Caco-2 (cell line): ENCODE measurements at places on chromosomes 6 and 20. TPM values are rescaled to one million over a fixed set of nuclear protein-coding genes. Genes with fewer than 3 reads are reported as not detected.
A peak's percentile ranks its signal among the peaks of the same experiment; 100 is the strongest.

GRCh38 chr6:18551228-18551627 lies 164.1 kb downstream of the RNF144B start:
- no peaks in the 10 kb centered on the region for H3K27me3 ChIP-seq
- no peak overlapping the region for H3K4me3 ChIP-seq
- no peak for DNase-seq
- no peaks in the 10 kb centered on the region for H3K4me1 ChIP-seq
- no peak overlapping the region for H3K27ac ChIP-seq

The CBFA2T2 gene
- 30.6 and 33.3 TPM in 2 replicates for total RNA-seq

- H3K27ac ChIP-seq, result no peak overlapping the region
- no peak overlapping the region for H3K4me3 ChIP-seq
- peaks cover 1% of the 10 kb centered on the region for H3K27me3 ChIP-seq
- peak; percentile 54 for DNase-seq
These were observed 42.8 kb downstream of the HLA-DPB1 start for GRCh38 chr6:33118525-33119123.

GRCh38 chr20:17969884-17970409 lies 1.1 kb downstream of the MGME1 start:
- no peaks in the 10 kb centered on the region; the same call in 1 of the 2 replicates for H3K36me3 ChIP-seq
- DNase-seq, result peak; percentile 31
- peak overlapping the region; percentile 72 for H3K4me3 ChIP-seq

DNA sequence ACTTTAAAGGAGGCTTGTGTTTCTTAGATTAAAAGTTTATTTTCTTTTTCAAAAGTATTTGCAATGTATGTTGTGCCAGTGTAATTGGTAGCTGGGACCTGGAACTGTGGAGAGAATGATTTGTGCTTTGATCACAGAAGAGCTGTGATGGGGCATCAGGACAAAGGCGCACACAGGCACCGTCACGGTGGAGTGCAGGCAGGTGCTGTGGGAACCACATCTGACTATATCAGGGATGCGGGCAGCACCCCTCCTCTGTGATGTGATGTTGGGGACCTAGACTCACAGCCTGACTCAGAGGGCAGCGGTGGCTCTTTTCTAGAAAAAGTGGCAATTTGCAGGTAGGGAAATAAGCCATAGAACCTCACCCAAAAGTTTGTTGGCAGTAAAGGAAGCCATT lies 34.5 kb downstream of the SYTL3 start:
- H3K27me3 ChIP-seq, result no peaks in the 10 kb centered on the region
- no peak overlapping the region for H3K4me3 ChIP-seq
- H3K4me1 ChIP-seq, result no peaks in the 10 kb centered on the region
- no peaks in the 10 kb centered on the region for H3K36me3 ChIP-seq

DNA sequence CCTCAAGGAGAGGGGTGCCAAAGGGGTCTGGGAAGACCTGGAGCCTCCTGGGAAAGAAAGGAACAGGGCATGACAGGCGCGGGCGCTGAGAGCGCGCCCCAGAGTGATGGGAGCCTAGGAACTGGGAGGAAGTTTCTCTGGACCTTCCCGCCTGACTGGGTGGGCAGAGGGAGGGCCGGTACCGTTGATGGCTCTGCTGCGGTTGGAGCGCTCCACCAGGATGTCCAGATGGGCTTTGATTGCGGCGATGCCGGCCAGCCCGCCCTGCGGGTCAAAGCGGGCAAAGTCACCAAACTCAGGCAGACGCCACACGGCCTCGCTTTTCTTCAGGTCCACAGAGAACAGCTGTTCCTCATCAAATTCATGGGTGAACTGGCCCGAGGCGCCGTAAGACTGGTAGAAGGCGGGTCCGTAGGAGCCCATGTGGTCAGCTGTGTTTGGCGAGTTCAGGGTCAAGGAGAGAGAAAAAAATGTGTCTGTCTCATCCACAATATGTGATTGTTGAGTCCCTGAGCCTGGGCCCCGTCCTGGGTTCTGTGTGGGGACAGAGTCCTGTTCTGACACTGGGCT lies 1.5 kb downstream of the HLA-DOA start:
- no peak for DNase-seq
- no peak overlapping the region for H3K27ac ChIP-seq
- no peaks in the 10 kb centered on the region for H3K36me3 ChIP-seq
- no peaks in the 10 kb centered on the region for H3K4me1 ChIP-seq
- no peaks in the 10 kb centered on the region for H3K27me3 ChIP-seq

The CDKN1A gene
- 3.0 and 3.4 TPM in 2 replicates for total RNA-seq

- H3K27me3 ChIP-seq, result no peaks in the 10 kb centered on the region
- no peak for DNase-seq
- H3K27ac ChIP-seq, result no peak overlapping the region
- H3K4me1 ChIP-seq, result peaks cover 14% of the 10 kb centered on the region; the same call in 1 of the 2 replicates
- no peaks in the 10 kb centered on the region; the same call in none of the 2 replicates for H3K36me3 ChIP-seq
- H3K4me3 ChIP-seq, result no peak overlapping the region
These were observed 5.0 kb downstream of the LEMD2 start for GRCh38 chr6:33783781-33784520.
